ENCODE measurements at places on chromosomes 2 and 18.

DNA sequence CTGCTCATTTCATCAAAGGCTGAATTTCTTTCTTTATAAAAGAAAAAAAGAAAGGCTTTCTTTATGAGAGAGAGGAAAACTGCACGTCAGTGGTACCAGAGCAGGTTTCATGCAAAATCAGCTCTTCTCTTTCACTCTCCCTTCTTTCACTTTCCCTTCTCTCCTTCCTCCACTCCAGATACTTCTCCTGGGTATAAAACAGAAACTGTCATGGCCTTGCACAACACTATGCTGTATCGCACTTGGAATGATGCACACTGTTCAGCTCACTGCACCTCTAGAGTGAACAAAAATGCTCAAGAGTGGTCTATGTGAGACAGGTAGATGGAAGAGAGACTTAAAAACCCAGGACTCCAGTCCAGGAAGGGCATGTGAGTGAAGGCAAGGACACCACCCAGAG is 73.8 kb downstream of the KLF7 start:
- no peak for DNase-seq

DNA sequence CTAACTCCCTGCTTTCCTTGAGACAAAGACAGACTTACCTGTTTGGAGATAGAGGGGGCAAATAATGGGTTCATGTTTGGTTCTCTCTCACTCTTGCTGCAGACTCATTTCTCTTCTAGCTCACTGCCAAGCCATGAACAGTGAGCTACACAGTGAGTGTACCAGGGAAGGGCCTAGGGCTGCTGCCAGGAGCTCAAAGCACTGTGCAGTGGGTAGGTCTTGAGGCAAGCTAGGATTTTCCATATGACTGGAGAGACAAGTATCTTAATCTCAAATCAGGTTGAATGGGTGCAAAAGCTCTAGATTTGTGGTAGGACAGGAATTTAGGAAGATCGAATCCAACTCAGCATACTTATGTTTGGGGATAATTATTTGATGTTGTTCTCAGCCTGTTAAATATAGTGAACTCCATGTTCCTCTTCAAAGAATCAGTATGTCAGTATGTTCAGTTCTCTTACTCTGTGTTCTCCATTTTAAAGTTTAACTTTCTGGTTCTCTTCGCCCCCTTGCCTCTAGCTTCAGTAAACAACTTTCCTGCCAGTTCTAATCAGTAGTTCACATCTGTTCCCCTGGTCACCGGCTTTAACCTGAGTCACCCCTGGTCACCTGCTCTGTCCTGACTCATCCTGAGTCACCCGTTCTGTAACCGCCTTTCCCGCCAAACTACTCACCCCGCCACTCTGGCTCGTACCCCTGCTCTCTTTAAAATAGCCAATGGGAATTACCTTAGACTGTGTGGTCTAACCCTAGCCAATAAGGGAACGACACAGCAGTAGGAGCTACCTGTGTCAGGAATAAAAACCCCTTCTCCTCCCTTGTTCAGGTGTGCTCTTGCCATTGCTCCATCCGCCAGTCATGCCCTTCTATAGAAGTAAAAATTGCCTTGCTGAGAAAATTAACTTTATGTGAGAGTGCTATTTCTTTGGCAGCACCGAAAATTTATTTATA is 21.9 kb downstream of the SLC25A52 start:
- no peak for DNase-seq

DNA sequence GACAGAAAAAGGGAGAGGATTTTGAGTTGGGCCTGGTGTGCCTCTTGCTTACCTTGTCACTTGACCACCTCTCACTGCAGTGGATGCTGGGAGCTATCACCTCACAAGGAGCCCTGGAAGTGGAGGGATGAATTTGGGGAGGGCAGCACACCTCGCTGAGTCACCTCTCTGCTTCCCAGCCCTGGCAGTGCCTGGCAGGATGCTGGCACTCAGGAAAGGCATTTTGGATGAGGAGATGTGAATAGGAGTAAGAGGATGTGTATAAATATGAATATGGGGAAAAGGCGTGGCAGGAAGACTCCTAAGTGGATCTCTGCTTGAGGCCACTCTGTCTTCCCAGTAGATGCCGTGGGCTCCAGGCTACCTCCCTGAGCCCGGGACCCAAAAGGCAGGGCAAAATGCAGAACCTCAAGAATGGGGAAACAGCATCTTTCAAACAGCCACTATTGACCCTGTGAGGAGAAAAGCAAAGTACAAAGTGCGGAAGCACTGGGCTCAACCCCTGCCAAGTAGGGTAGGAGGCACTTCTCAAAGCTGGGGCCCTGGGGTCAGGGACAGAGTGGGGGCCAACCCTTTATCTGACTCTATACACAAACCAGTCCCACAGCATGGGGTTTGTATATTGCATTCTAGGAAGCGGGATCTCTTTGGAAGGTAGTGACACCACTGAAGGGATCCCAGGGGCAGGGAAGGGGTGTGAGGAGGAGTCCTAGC is 164.5 kb upstream of the GLI2 start:
- no peak for DNase-seq

GRCh38 chr18:38576916-38577315 is 1011.3 kb upstream of the CELF4 start:
- no peak for DNase-seq

GRCh38 chr2:172639823-172640222 is 83.9 kb downstream of the PDK1 start:
- DNase-seq, result no peak

GRCh38 chr2:86831537-86831936 is 30.1 kb downstream of the CD8B start:
- no peak for DNase-seq

GRCh38 chr2:189382668-189383067 is 58.6 kb upstream of the WDR75 start:
- DNase-seq, result no peak

DNA sequence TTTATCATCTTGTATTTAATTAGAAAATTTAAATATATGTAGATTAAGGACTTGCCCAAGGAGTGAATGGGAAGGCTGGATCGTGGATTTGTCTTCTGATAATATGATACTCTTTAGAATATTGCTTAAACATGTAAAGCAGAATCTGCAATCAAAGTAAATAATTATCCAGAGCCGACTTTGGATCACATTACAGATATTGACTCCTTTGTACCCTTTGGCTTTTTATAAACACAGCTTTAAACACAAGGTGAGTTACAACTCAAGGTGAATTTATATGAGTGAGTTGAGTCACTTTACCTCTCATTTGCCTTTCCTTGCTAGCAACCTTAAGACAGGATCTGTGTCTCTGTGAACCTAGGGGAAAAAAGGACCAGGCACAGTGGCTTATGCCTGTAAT is 37.7 kb upstream of the SLC25A52 start:
- no peak for DNase-seq

DNA sequence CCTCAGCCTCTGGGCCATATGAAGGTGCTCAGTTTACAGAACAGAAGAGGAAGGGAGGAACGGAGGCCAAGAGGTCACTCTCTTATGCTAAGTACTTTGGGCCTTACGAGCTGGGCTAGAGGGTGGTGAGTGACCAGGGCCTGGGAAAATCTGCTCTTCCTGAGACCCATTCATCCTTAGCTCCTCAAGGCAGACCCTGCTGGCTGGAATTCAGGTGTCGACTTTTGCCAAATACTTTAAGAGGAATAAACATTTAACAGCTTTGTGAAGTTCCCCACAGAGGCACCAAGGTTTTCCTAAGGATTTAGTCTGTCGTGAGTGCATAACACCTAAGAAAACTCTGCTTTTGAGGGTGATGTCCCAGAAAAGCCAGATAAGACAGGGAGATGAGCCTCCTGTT is 129.7 kb upstream of the SIX2 start:
- DNase-seq, result no peak

DNA sequence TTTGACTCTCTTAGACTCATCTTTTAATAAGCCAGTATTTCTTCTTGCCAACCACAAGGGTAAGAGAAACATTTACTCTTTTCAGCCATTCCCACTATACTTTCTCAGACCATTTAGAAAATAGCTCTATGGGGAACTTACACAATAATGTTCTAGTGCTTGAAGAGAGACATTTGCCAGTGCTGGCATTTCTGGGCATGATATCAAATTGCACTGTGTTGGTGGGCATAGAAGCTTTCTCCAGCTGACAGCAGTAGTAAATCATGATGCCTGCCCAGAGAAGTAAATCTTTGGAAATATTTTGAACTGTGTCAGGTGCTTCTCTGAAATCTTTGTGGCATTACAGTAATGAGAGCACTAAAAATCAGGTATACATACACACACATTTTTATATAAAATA is 346.6 kb downstream of the CBLN2 start:
- DNase-seq, result no peak

- DNase-seq, result no peak
Observed at GRCh38 chr2:29446847-29447246, 331.6 kb downstream of the CLIP4 start.

- DNase-seq, result no peak
Observed at GRCh38 chr2:209331291-209331844, 92.5 kb upstream of the MAP2 start.

DNA sequence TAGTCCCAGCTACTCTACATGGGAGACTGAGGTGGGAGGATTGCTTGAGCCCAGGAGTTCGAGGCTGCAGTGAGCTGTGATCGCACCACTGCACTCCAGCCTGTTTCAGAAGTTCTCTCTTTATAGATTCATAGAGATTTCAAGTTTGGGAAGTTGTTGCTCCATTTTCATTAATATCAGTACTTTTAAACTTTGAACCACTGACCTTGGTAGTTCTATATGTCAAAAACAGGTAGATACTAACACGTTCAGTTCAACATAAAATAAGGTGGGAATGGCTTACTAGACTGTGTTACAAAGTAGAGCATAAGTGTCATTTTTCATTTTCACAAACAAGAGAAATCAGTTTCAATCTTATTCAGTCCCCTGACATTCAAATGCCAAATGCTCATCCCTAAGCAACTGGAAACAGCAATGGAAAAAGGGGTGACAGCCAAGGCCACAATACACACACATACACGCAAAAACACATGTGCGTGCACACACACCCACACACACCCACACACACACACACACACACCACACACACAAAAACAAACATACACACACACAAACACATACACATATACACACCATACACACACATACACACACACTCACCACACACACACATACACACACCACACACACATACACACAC is 71.7 kb downstream of the PIEZO2 start:
- no peak for DNase-seq

DNA sequence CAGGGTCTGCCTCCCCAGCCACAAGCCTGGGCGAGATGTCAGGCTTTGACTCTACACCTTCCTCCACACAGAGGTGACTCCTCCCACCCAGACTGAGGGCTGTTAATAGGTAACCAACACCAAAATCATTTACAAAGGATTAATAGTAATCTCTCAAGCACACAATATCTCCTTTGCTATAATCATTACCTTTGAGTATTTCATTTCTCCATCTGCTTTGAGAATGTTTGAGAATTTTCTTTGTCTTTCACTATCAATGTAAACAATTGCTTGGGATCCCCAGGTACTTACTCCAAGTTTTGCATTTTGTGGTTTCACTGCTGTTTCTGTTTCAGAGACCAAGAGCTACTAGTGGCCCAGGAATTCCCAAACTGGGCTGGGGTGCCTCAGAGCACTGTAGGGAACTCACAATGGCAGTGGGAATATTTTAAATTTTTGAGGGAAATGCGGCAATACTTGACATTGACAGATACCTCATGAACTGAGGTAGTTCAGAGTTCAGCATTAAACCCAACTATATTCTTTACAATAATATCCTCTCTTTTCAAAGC is 166.4 kb upstream of the MGAT5 start:
- DNase-seq, result no peak

DNA sequence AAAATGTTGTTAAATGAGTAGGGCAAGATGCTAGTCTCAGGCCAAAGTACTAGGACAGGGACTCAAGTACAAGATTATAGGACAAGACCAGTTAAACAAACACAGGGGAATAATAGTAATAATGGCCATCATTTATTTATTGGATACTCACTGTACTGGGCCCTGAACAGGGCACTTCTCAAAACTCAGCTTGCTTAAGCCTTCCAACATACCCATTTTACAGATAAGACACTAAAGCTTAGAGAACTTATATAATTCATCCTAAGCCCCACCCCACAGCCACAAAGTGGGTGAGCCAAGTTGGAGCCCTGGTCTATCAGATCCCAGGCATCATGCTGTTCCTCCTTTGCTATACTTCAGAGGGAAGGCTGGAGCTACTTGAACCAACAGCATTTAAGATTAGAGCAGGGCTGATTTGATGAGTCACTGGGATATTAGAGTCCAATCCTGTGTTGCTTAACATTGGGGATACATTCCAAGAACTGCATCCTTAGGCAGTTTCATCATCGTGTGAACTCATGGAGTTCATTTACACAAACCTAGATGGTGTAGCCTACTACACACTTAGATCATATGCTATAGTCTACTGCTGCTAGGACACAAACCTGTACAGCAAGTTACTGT is 153.6 kb downstream of the MTCL1 start:
- no peak for DNase-seq

- DNase-seq, result no peak
Observed at GRCh38 chr2:175892046-175892445, 110.0 kb downstream of the LNPK start.

DNA sequence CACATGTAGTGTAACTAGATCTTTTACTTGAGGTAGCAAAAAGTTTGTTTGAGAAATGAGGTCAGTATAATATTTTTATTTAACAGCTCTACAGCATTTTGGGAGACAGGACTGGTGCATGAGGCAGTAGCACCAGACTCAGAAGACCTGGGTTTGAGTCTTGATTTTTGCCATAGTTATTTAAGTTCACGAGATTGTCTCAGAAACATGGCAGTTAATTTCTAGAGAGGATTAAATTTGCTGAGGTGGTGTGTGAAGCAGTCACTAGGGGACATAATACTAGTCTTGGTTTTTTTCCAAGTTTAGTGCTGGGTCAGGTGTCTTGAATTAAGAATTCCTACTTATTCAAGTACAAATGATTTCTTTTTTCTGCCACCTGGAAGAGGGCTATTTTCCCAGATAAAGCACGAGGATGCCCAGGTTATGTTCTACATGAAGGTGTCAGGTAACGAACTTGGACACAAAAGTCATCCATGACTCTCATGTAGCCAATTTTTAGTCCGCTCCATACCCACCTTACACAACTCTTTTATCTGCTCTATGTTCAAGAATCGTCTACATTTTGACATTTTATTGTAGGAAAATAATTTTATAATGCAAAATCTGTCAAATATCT is 1.4 kb downstream of the MARCHF7 start:
- DNase-seq, result no peak

DNA sequence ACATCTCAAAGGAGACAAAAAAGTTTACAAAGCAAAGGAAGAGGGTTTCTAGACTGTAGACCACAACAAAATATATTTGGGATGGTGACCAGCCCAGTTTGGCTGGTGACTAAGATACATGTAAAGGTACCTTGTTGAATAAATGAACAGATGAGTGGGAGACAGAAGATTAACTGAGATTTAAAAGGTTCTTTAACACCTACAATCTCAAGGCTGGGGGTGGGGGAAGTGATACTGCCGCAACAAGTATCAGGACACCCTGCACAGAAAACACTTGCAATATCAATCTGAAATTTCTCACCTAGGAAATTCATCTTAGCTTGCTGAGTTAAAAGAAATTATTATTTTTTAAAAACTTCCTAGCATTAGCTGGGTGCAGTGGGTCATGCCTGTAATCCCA is 8.3 kb downstream of the RNF149 start:
- no peak for DNase-seq

Data from NCI-H187 (cell line).